ENCODE measurements at places on chromosomes 13 and 19.
A peak's percentile ranks its signal among the peaks of the same experiment; 100 is the strongest.

DNA sequence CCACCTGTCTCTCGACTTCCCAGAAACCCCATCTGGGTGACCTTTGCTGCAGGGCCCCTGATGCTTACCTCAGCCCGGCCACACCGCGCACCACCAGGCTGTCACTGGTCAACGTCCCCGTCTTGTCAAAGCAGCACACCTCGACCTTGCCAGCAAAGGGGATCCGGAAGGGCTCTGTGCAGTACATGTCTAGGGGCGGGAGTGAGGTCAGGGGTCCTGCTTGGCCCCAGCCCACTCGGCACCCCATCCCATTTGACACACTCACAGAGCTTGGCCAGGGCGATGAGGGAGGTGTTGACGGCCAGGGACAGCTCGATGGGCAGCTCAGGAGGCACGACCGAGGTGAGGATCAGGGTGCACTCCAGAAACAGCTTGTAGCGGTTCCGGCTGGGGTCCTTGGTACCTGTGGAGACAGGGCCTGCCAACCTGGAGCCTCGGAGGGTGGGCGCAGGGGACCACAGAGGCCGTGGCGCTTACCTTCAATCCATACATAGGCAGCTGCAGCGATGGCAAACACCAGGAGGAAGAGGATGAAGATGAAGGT lies 8.4 kb downstream of the ATP13A1 start:
- DNase-seq: no peak

DNA sequence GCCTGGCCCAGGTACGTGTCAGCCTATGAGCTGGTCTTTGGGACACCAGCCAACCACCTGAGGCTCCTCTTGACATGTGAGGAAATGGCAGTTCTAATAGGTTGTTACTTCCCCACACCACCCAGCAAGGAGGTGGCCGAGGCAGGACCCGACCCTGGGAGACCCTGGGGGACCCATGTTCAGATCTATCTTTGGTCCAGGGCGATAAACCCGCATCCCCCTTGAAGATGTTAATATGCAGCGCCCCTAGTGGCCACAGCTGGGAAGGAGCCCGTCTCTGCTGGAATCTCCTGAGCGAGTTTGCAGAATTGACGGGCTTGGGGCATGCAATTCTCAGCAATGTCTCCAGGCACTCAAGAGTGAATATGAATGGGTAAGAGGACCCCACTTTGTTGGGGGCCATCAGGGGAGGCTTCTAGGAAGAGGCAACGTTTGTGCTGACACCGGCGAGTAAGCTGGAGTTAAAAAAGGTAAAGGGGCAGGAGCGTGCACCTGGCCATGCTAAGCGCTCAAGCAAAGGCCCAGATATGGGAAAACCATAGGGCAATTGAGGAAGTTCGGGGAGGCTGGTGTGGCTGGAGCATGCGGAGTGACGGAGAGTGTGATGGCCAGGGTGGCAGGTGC lies 1.5 kb upstream of the MYO1F start:
- no peak for DNase-seq

DNA sequence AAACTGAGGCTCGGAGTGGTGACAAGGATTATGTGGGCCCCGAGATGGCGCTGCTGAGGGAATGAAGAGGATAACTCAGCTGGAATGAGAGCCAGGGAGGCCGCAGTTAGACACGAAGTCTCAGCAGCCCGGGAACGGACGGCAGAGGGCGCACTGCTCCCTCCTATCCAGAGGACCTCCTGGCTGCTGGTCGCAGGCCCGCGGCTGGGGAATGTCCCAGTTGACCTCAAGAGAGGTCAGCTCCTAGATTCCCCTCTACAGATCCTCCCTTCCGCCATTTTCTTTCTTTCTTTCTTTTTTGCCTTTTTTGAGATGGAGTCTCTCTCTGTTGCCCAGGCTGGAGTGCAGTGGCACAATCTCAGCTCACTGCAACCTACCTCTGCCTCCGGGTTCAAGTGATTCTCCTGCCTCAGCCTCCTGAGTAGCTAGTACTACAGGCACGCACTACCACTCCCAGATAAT lies 24.1 kb upstream of the ASPDH start:
- no peak for DNase-seq

- DNase-seq: no peak
Observed at GRCh38 chr13:77036279-77036678, 9.3 kb upstream of the FBXL3 start.

DNA sequence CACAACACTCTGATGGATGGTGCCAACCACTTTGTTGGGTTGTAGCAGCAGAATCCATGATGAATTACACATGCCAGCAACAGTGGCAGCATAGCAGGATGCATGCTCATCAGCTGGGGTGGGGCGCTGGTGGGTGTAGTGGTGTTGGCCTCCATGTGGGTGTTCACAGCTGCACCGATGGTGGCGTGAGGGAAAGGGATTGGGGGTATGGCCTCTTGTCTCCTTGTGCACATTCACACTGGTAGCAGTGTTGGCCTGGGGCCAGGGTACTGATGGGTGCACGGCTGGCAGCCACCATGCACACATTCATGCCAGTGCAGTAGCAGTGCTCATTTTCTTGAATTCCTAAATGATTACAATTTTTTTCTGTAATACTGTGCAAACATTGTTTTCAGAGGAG lies 2748.8 kb upstream of the PCDH20 start:
- DNase-seq: no peak

- DNase-seq: no peak
Observed at GRCh38 chr13:75195495-75196146, 286.3 kb downstream of the TBC1D4 start.

GRCh38 chr19:16445238-16446107 lies 26.3 kb downstream of the EPS15L1 start:
- DNase-seq: no peak

DNA sequence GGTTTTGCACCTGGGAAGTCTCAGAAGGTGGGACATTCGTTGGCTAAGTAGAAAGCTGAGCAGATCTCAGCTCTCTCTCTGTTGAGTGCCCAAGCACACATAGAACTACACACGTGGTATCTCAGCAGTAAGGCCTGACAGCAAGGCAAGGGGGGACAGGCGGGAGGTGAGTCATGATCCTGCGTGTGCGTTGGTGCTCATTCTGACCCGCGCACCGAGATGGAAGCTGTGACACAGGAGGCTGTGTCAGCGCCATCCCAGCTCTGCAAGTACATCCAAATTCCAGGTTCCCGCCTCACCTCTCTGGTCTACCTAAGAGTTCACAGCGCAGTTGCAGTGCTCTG lies 135.7 kb downstream of the USP12 start:
- no peak for DNase-seq

GRCh38 chr13:73421310-73421912 lies 362.6 kb downstream of the KLF5 start:
- no peak for DNase-seq

GRCh38 chr13:39058040-39058439 lies 19.8 kb downstream of the NHLRC3 start:
- DNase-seq: no peak

- DNase-seq: no peak
Observed at GRCh38 chr13:111938741-111939665, 127.9 kb upstream of the SOX1 start.

DNA sequence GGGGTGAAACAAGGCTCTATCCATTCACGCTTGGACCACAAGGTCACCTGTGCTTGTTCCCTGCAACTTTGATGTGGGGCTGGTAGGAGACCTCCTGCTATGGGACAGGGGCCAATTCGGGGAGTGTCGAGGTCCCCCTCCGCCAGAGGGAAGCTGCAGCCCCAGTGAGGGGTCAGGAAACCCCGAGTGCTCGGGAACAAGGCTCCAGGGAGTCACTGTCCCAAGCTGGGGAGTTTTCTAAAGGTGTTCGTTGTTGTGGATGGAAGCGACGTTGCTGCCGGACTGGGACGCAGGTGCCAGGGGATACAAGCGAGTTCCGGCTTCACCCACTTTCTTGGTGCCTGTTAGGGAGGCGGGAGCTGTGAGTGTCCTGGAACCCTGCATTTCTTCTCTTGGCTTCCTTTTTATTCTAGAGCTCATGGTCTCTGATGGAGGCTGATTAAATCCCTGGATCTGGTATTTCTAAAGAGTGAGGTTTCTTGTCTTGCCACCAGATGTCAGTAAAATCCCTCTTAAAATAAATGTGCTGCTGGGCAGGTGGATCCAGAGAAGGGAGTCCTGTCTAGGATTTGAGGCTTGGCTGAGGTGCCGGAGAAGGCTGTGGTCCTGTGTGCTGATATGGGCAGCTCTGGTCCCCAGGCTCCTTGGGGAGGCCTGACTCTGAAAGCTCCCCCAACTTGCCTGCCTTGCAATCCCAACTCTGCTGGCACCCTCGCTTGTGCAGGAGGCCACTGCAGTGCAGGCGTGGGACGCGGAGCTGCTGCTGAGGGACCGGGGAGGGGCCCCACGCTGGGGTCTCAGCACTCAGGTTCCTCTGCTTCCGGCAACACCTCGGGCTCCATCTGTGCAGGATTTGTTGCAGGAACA lies 153.9 kb downstream of the TEX29 start:
- DNase-seq: no peak

GRCh38 chr13:33871207-33872004 lies 53.5 kb downstream of the RFC3 start:
- no peak for DNase-seq

DNA sequence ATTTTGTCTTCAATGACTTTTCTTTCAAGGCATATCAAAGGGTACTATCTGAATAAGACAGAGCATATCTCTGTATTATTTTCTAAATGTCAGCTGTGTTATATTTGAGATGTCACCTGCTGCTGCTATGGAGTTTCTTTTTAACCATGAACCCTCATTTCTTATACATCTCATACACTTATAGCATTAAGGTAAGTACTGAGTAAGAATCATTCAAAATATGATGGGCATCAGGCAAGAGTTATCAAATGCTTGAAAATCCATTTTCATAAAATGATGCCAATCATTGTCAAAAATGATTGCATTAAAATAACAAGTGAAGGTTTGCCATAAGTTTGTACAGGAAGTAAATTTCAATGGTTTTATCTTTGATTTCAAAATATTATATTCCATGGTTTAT lies 2005.0 kb upstream of the PCDH20 start:
- DNase-seq: no peak

GRCh38 chr19:10184636-10185035 lies 10.1 kb downstream of the DNMT1 start:
- DNase-seq: no peak

DNA sequence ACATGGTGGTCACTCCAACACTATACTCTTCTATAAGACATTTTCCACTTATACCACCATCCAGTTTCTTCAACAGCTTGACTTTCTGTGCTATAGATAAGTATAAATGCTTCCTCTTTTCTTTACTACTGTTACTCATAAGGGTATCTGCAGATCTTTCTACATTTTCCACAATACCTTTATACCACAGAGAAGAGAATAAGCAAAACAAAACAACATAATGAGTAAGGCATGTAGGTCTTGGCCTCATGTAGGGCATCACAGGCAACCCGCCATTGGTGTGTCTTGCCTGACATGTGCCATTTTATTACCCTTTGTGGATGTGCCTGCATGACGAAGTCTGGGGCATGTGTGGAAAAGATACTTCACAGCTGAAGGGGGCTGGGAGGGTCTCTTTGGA lies 265.3 kb upstream of the STARD13 start:
- no peak for DNase-seq

DNA sequence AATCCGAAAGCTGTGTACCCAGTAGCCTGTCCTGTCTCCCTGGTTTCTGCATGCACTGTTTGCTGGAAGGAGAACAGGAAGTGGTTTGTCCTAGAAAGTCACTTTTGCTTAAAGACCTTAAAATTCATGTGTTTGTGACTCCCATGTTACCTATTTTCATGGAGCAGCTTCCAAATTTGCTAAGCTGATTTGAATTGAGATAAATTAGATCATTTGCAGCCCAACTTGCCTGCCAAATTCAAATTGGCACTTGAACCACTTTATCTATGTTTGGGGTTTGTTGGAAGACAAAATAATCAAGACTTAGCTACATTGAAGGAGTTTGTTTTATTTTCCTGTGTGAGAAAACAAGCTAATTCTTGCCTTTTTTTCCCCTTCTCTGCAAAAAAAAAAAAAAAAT lies 532.5 kb downstream of the DIAPH3 start:
- no peak for DNase-seq

GRCh38 chr19:6312018-6312417 lies 21.4 kb downstream of the ACER1 start:
- no peak for DNase-seq

- DNase-seq: no peak
Observed at GRCh38 chr19:34475975-34476594, 5.5 kb upstream of the WTIP start.

GRCh38 chr19:1087813-1088415 lies 7.3 kb downstream of the POLR2E start:
- no peak for DNase-seq

- DNase-seq: no peak
Observed at GRCh38 chr13:106186366-106187030, 349.0 kb downstream of the EFNB2 start.

GRCh38 chr13:35857769-35858168 lies 273.4 kb downstream of the DCLK1 start:
- DNase-seq: peak; percentile 67

- DNase-seq: no peak
Observed at GRCh38 chr13:49836516-49836915, 44.0 kb upstream of the KPNA3 start.

GRCh38 chr13:35824395-35824794 lies 306.8 kb downstream of the DCLK1 start:
- no peak for DNase-seq

DNA sequence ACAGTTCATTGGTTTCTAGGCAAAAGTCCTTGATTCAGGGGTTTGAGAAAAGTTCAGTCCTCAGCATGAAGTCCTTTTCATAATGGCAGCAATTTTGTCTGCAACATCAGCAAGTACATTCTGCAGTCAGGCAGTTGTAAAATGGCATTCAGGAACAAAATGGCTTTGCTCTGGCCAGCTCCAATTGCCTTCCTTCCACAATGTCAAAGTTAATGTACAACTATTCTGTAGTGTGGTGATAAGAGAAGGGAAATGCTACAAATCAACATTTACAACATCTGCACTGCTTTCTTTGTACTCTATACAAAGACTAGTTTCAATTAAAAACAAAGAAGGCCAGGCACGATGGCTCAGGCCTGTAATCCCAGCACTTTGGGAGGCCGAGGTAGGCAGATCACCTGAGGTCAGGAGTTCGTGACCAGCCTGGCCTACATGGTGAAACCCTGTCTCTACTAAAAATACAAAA lies 1.8 kb upstream of the NEK3 start:
- DNase-seq: no peak

DNA sequence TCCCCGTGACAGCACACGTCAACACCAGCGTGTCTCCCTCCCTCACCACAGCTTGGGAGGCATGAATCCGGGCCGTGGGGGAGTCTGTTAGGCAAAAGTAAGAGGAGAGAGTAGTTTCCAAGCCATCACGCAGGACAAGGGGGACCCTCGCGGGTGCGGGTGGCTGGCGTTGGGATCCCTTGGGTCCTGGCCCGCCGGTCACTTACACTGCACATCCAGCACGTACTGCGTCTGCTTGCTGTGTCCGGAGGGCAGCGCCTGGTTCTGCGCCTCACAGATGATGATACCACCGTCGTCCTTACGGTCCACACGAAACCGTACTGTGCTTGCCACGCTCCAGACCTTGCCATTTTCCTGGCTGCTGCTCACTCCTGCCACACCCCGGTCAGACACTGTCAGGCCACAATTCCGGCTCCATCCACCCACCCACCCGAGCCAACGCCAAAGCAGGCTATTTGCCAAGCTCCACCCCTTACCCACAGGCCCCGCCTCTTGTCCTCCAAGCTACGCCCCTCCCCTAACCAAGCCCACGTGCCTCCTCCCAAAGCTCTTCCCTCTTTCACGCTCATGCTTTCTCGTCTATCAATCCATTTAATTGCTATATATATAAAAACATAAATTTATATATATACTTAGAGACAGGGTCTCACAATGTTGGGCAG lies 6.6 kb upstream of the ZNF428 start:
- DNase-seq: no peak
